ENCODE measurements at places on chromosomes 3 and 15.

DNA sequence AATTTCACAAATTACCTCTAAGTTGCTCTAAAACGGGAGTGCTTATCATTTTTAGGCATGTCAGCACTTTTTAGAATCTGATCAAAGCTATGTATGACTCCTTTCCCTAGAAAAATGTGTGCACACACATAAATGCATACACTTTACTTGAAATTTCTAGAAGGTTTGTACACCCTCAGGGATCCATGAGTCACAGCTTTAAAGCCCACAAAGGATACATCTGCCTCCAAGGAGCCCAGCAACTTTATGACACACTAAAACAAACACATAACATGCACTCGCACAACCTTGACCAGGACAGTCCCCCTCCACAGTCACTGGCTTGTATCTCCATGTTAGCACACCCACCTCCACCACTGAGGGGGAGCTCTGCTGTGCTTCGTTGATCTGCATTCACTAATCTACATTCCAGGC lies 722.0 kb upstream of the CFAP20DC start:
- DNase-seq: no peak

DNA sequence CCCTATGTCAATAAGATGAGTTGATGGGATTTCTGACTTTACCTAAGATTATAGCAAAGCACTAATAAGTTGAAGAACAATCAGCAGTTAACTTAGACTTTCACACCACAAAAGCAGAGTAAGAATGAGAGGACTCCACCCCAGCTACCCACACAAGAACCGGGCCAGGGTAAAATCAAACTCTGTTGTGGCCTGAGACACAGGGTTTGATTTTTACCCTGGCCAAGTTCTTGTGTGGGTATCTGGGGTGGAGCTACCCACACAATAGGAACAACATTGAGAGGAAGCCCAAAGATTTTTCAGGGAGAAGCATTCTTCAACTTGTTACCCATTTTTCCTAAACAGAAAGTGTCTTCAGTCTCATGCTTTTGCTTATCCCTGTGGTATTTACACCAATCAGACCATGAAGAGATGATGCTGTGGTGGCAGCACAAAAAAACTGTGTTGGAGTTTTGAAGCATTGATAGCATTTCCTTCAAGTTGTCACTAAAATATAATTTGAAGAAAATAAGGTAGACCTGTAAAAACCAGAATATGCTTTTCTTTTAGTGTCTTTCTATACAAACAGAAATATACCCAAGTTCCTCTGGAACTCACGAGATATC lies 25.6 kb downstream of the CPOX start:
- peak; percentile 47 for DNase-seq

- DNase-seq: no peak
Measured at GRCh38 chr3:133965906-133966305, 63.8 kb downstream of the SLCO2A1 start.

- DNase-seq: no peak
Measured at GRCh38 chr3:197495059-197495455, 60.7 kb downstream of the BDH1 start.

DNA sequence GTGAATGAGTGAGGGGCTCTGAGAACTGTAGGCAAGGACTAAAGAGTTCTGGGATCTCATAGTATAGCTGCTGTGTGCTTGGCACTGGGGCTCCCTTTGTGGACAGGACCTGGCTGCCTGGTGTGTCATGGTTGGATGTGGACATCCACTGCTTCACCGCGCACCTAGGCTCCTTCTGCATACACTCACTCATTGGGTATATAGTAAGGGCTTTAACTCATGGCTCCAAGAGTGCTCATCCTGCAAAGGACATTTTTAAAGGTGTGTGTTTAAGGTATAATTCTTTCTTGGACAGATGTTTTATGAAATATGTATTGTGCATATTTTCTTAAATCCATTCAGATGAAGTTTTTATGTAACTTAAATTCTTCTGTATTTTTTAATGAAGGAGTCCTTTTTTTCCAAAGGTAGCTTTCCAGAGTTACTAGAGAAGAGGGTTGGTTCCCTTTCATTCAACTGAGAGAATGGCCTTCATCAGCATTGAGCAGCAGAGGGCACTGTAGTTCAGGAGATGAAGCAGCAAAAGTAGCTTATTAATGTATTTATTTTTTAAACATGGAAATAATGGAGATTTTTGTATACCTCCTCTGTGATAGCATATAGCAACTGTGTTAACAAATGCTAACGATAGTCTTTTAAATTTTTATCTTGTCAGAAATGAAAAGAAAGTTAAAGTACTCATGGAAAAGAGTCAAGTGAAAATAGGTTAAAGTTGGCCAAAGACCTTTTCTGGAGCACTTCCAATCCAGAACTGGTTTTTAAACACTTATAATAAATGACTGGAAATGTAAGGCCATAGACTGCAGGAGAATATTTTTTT lies 25.2 kb downstream of the OXNAD1 start:
- DNase-seq: peak; percentile 52

- DNase-seq: no peak
Measured at GRCh38 chr3:36542186-36542585, 161.9 kb downstream of the STAC start.

DNA sequence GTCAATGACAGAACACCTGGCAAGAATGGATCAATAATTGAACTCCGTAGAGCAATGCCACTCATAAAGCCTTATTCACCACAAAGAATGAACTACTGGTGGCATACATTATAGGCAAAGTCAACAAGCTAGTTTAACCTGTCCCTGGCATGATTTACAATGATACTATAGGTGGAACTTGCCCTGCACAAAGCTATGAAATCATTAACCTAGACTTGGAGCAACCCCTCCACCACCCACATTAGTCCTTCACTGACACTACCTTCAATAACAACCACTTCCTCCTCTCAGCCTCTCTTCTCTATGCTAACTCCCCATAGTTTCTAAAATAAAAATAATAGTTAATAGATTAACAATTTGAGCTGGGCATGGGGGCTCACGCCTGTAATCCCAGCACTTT lies 54.4 kb downstream of the ACAP2 start:
- DNase-seq: no peak
